NCI-H1417 treated with DMSO at 0.1 percent for 48 hours (cell line): ENCODE measurements at places on chromosomes 2 and 18.

DNA sequence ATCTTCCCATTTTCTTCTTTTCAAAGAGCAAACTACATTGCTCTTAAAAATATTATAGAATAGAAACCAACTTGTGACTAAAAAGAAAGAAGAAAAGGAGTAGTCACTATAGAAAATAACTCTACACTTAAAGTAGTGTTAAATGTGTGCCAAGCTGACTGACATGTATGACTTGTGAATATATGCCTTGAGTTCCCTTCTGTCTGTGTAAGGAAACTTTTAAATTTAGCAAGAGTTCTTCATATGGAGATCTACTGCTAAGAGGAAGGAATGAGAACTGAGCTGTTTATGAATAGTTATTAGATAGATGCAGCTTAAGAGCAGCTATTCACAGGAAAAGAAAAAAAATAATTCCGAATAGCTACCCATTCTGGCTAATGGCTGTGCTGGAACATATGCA is 1221.7 kb upstream of the ZEB2 start:
- no peak for DNase-seq

DNA sequence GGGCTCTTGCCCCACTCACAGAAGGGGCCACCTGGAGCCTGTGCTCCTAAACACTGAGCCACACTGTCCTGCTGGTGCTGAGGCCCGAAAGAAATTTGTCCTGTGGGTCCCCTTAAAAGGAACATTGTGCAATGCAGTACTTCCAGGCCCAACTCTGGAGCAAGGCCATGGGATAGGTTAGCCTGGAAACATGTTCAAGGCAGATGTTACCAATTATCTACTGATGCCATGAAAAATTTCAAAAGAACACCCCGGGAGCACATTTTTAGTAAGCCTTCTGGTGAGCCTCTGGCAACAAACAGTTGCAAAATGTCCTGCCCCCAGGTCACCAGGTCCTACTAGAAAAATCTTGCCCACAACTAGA is 12.3 kb upstream of the PTMA start:
- DNase-seq = no peak

DNA sequence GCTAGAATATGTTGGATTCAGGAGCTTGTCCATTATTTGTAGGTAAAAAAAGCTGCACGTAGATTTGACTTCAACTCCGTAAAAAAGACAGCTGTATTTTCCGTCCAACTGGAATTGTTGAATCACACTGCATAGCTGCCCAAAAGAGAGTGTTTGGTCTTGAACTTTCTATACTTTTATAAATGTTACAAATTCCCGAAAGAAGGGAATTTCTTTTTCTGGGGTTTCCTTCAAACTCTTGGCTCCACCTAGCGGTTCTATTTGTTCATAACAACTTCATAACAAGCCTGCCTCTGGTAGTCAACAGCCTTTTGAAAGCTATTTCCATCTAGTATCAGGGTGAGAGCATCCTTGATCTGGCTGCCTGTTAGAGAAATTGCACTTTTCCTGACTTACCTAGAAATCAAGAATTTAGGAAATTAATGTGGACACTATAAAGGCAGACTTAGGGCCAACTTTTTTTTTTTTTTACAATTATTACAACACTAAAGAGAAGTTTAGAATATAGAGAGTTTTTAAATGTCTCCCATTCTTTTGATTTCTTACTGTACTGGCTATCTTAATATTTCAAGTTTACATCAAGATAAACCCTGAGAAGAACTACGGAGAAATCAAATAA is 48.1 kb downstream of the TMEM185B start:
- DNase-seq = peak; percentile 25

- no peak for DNase-seq
These were observed 127.8 kb downstream of the FBXO15 start for GRCh38 chr18:74019864-74020263.

- DNase-seq = no peak
These were observed 1.1 kb upstream of the SALL3 start for GRCh38 chr18:78978349-78979055.

GRCh38 chr18:5941890-5942289 is 46.6 kb upstream of the TMEM200C start:
- no peak for DNase-seq

DNA sequence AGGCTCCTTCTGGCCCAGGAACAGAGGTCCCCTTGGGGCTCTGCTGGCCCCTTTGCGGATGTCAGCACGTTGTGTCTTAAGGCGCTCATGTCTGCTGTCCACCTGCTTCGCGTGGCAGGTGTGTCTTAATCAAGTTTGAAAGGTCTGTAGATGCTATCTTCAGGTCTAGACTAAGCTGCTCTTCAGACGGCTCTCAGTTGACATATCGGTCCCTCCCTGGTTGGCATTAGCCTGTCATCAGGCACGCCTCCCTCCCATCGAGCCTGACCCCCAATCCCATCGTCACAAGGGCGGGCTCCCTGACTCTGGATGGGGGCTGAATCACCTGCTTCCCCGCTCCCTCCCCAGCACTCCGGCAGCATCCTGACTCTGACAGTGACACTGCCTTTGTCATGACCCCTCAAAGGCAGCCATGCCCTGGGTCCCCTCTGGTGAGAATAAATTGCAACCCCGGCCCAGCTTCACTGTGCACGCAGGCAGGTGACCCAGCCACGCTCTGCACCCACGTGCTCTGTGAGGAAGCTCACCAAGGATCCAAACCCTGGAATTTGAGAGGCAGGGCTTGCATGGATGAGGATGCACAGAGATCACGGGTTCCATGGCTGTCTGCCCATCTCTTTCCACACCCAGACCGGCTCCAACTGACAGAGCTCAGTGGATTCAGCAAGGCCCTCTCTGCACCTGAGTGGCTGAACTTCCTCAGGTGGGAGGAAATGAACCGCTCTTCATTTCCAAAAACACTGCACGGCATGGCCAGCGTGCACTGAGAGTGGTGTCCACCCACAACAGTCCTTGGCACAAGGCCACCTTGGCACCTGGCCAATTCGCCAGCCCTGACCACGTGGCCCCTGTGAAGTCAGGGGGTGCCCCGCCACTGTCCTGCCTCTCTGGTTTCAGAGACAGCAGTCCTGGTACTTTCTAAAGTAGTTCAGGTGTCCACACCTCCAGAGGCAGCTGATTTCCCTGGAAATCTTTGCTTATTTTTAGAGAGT is 110.2 kb upstream of the GPC1 start:
- DNase-seq = no peak

DNA sequence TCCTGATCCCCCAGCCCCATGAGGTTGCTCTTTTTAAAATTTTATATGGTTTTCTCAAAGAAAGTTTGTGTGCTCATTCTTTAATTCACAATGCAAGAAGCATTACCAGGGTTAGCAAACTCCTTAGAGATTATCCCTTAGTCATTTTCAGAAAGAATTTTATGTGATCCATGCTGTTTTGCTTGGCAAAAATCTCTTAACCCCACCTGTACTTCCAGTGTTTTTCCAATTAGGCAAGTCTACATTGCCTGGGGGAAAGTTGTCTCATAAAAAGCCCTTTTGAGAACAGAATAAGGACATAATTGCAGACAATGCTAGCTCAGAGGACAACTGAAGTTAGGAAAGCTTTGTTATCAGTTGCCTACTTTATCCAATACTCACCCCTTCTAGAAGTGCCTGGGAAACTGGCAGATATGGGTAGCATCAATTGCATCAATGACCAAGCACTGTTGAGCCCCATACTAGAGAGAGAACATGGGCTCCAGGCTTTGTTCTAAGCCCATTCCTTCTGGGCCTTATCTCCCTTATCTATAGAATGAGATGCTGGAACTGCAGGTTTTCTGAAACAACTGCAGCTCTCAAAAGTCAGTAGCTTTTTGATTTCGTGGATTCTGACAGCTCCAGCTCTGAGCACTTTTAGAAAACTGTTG is 265.9 kb upstream of the SPHKAP start:
- no peak for DNase-seq

- no peak for DNase-seq
These were observed 5.7 kb upstream of the TTR start for GRCh38 chr18:31585991-31586390.
